ENCODE measurements at places on chromosomes 2 and 18.

GRCh38 chr2:212266297-212266696, 272.3 kb downstream of the ERBB4 start:
- DNase-seq: no peak

DNA sequence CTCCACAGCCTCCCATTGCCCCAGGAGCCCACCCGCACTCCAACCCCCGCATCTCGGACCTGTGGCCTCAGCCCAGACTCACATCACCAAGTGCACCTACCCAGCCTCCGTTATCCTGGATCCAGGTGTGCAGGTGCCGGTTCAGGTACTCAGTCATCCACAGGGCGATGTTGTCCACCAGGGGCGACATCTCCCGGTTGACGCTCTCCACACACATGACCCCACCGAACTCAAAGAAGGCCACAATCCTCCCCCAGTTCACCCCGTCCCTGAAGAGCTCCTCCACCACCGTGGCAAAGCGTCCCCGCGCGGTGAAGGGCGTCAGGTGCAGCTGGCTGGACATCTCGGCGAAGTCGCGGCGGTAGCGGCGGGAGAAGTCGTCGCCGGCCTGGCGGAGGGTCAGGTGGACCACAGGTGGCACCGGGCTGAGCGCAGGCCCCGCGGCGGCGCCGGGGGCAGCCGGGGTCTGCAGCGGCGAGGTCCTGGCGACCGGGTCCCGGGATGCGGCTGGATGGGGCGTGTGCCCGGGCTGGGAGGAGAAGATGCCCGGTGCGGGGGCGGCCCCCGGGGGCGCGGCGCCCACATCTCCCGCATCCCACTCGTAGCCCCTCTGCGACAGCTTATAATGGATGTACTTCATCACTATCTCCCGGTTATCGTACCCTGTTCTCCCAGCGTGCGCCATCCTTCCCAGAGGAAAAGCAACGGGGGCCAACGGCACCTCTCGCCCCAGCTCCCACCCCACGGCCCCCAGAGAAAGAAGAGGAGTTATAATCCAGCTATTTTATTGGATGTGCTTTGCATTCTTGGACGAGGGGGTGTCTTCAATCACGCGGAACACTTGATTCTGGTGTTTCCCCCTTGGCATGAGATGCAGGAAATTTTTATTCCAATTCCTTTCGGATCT, 1.3 kb downstream of the BCL2 start:
- peak; percentile 75 for DNase-seq

- no peak for DNase-seq
Observed at GRCh38 chr2:191311627-191312026, 66.4 kb downstream of the MYO1B start.

DNA sequence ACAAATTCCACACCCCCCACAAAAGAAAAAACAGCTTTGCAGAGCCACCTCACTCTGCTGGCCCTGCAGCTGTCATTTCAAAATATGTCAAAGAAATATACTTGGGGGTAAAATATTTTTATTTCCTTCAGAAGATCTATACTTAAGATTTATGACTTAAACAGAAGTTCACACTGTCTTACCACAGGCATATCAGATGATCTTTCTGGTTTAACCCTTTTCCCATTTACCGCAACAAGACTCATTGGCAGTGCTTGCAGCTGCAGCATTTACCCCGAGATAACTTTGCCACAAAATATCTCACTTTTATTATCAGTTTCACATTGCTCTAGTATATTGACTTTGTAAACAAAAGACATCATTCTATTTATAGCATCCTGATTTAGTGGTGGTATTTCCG, 21.6 kb upstream of the SLC35G4 start:
- DNase-seq: no peak

GRCh38 chr2:199955339-199956061, at the start of the genes MAIP1 and TYW5:
Gene MAIP1 (plus strand): TSS chr2:199955582. CDS start chr2:199955799, 217 bp downstream.
Gene TYW5 (minus strand): TSS chr2:199955491. CDS start chr2:199955470, 21 bp downstream.
- DNase-seq: peak; percentile 73

DNA sequence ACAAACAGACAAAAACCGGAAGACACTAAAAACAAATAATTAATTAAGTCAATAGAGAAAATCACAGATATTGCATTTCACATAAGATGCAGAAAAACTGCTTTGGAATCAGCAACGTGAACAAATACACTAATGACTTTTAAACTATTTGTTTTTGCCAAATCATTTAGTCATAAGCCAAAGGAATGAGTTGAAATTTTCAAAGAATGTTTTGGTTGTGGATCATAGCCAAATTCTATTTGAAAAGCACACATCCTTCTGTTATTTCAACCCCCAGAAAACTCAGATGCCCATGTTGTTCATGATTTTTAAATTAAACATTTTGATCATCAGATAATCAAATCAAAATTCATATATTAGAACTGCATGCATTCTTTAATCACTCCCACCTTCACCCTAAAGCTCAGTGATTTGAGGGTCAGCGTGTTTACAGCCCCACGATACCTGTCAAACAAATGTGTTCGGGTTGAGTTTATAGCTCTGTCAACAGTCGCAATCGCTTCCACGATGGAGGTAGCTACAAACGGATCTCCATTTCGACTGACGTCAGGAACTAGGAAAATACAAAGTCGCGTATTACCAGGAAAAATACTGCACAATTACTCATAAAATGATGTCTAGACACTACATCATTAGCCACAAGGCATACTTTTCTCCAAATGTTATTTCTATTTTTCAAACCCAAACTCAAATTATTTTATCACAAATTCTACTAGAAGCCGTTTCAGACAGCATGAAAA, 90.2 kb downstream of the PXDN start:
- DNase-seq: no peak

- DNase-seq: no peak
Observed at GRCh38 chr2:100394111-100394641, 23.3 kb downstream of the CHST10 start.

- DNase-seq: no peak
Observed at GRCh38 chr18:55396979-55397378, 191.0 kb downstream of the TCF4 start.

Measured in activated T-helper 2 cell treated with anti-CD3 and anti-CD28 coated beads, Interferon-gamma antibody, Interleukin-2, Interleukin-4, amounts not matched to agents 10 μg/mL and 5 μg/mL and 100 μg/mL, durations not matched to agents 14 hours and 24 hours and 36 hours (primary cell).